ENCODE measurements at places on chromosomes 11 and 22.

DNA sequence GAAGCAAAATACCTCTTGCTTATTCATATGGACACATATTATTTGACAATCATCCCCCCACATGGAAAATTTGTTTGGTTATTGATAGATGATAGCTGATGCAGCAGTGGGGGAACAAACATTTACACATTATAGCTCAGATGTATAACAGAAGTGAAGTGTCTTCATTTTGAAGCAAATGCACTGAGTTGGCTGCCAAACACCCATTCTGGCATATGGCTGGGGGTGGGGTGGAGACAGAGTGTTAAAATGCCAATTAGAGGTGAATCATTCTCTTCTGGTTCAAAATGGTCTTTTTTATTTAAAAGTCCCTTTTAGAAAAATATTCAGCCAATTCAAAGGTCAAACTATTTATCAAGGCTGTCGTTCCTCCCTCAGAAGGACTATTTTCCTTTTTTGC lies 157.3 kb upstream of the TRPC6 start:
- DNase-seq: no peak

DNA sequence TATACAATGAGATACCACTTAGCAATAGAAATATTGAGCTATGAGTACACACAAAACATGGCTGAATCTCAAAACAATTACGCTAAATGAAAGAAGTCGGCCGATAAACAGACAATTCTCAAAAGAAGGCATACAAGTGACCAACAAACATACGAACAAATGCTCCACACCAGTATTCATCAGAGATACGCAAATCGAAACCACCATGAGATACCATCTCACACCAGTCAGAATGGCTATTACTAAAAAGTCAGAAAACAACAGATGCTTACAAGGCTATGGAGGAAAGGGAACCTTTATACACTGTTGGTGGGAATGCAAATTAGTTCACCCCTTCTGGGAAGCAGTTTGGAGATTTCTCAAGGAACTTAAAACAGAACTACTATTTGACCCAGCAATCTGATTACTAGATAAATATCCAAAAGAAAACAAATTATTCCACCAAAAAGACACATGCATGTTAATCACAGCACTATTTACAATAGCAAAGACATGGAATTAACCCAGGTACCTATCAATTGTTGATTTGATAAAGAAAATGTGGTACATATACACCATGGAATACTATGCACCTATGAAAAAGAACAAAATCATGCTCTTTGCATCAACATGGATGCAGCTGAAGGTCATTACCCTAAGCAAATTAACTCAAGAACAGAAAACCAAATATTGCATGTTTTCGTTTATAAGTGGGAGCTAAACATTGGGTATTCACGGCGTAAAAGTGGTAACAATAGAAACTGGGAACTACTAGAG lies 90.9 kb upstream of the GRAMD1B start:
- DNase-seq: no peak

GRCh38 chr22:41915035-41915785 lies at the start of gene SHISA8:
TSS of gene SHISA8 (minus strand) at chr22:41915074. CDS start at chr22:41914667, 407 bp downstream.
- peak; percentile 40 for DNase-seq

- DNase-seq: no peak
These were observed 414.6 kb upstream of the LARGE1 start for GRCh38 chr22:34334893-34335292.

DNA sequence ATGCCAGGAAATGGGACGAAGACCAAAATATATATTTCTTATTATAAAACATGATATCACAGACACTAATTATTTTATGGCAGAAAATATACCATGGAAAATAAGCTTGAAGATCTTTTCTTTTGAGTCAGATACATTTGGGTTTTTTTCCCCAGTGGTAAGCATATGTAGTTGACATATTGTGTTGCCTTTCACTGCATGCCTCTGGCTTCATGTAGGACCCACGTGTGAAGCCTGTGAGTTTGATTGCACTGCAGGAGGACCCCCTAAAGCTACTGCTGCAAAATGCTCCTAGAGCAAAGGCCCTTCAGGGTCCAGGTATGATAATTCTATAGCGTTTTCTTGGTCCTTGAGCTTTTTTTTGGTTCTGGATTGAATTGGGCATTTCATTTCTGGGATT lies 190.7 kb upstream of the KIRREL3 start:
- no peak for DNase-seq

DNA sequence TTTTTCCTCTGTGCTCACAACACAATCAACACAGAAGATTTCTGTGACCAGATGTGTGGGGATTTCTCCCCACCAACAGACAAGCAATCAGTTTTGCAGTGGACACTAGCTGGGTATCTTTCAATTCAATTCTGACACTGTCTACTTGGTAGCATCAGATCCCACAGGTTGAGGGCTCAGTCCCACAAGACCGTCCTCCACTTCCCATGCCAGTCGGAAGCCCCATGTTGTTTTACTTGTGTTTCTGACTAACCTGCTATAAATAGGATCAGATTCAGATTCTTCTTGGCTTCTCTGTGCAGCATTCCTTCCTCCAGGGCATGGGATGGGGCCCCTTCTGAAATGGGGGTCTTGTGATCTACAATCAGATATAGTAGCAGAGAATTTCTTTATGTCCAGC lies 19.6 kb downstream of the ACER3 start:
- DNase-seq: no peak

DNA sequence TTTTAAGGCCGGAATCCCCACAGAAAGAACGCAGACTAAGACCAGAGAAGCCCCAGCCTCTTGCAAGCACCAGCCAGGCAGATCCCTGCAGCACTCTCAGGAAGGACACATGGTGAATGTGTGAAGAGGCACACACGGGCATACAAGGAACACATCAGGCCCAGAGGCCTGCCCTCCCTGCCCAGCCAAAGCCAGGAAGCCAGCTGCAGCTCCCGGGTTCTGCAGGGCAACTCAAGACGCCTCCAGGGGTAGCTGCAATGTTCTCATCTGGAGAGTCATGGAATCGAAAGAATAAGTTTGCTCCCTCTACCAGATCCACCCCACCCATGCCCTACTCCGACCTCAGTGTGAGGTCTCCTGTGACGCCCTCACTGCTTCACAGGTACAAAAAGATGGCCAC lies 2.3 kb downstream of the DGCR2 start:
- DNase-seq: no peak

GRCh38 chr11:120336641-120337354 lies 585 bp downstream of the ARHGEF12 start:
- no peak for DNase-seq

- DNase-seq: no peak
These were observed 13.5 kb downstream of the TSKU start for GRCh38 chr11:76796511-76797198.

- DNase-seq: no peak
These were observed 27.4 kb upstream of the RDX start for GRCh38 chr11:110323786-110324185.

DNA sequence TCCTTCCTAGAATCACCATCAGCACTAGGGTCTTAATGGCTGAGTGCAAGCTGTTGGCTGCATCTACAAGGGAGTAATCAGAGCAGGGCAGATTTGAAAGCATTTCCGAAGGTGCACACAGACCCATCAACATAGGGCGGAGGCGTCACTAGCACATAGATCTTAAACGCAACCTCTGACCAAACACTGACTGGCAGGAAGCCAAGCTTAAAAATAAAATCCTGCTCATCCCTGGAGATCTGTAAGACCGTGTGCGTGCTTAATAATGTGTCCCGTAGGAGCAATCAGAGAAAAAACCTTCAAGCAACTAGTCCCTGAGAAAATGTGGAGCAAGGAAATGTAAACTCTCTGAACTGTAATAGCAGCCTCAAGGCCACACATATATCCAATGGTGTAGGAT lies 470.5 kb downstream of the ETS1 start:
- DNase-seq: no peak

GRCh38 chr11:65310736-65311135 lies 3.9 kb upstream of the CDC42EP2 start:
- no peak for DNase-seq

- no peak for DNase-seq
These were observed 51.1 kb downstream of the CHRDL2 start for GRCh38 chr11:74680035-74680671.

- no peak for DNase-seq
These were observed 328.2 kb downstream of the FAM181B start for GRCh38 chr11:82405421-82405820.

DNA sequence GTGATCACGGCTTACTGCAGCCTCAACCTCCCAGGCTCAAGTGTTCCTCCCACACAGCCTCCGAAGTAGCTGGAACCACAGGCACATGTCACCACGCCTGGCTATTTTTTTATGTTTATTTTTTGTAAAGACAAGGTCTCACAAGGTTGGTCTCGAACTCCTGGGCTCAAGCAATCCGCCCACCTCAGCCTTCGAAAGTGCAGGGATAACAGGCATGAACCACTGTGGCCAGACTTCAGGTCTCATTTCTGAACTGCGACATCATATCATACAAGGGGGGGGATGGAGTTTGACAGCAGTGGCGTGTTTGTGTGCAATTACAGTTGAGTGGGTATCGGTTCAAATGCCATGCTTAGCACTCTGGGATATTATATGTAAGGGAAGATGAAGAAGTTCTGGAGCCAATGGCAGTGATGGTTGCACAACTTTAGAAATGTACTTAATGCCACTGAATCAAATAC lies 6.9 kb downstream of the NAALADL1 start:
- DNase-seq: no peak

GRCh38 chr22:42889304-42889703 lies 32.2 kb upstream of the ARFGAP3 start:
- DNase-seq: no peak

DNA sequence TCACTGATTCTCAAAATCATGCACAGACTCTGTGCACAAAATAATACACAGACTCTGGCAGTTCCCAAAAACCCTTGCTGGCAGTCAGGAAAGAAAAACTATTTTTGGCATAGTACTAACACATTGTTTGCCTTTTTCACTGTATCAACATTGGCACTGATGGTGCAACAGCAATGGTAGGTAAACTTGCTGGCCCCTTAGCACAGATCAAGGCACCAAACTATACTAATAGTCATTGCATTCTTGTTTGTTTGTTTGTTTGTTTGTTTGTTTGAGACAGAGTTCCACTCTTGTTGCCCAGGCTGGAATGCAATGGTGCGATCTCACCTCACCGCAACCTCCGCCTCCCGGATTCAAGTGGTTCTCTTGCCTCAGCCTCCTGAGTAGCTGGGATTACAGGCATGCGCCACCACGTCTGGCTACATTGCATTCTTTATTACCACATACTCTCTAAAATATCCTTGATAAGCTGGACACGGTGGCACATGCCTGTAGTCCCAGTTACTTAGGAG lies 81.0 kb upstream of the SLC6A5 start:
- DNase-seq: no peak

DNA sequence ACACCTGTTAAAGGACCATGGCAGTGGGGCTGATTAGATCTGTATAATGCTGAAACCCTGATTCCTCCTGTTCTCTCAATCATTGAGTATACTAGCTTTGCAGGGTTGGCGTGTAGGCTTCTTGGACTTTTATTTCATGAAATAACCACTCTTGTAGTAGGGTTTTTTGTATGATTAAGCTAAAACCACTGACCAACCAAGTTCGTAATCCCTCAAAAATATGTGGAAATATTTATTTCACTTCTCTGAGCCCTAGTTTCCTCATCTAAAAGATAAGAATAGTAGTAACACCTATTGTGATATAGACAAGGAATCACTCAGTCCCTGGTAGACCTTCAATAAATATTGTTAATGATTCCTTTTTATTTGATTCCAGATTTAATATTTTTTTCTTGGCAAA lies 4.2 kb downstream of the API5 start:
- DNase-seq: no peak

GRCh38 chr11:9739123-9739900 lies 75.4 kb downstream of the SWAP70 start:
- no peak for DNase-seq

- no peak for DNase-seq
These were observed at the start of gene PLEKHB1 for GRCh38 chr11:73645972-73646631. TSS of gene PLEKHB1 (plus strand) at chr11:73646581. CDS start at chr11:73646609, 28 bp downstream.
